ENCODE measurements at places on chromosomes 7 and 10.

DNA sequence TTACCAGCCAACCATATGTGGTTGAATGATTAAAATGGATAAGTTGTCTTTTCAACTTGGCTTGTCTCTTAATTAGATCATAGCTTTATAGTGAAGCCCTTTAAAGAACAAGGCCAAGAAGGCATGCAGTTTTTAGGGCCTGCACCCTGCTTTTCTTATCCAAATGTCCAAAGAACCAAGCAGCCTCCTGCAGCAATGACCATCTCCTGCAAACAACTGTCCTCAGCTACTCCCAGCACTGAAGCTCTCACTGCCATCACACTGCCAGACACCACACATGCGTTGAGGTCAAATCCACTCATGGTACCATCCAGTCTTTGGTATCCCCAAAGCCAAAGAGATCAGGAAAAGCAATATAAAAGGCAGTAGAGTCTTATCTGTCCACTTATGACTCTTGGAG lies 210.3 kb downstream of the ACTR3B start:
- DNase-seq: no peak

GRCh38 chr10:22712956-22713852 lies 1.2 kb downstream of the PIP4K2A start:
- peak; percentile 29 for DNase-seq

- no peak for DNase-seq
Observed at GRCh38 chr7:74464931-74465886, 11.5 kb downstream of the GTF2IRD1 start.

DNA sequence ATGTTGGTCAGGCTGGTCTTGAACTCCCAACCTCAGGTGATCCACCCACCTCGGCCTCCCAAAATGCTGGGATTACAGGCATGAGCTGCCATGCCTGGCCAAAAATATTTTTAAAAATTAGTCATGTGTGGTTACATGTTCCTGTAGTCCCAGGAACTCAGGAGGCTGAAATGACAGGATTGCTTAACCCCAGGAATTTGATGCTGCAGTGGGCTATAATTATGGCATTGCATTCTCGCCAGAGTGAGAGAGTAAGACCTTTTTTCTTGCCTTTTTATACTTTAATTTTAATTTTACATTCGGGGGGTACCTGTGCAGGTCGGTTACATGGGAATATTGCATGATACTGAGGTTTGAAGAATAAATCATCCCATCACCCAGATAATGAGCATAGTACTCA lies 86.6 kb upstream of the ZNF92 start:
- DNase-seq: no peak

GRCh38 chr10:11328264-11329061 lies 283.0 kb downstream of the USP6NL start:
- no peak for DNase-seq

DNA sequence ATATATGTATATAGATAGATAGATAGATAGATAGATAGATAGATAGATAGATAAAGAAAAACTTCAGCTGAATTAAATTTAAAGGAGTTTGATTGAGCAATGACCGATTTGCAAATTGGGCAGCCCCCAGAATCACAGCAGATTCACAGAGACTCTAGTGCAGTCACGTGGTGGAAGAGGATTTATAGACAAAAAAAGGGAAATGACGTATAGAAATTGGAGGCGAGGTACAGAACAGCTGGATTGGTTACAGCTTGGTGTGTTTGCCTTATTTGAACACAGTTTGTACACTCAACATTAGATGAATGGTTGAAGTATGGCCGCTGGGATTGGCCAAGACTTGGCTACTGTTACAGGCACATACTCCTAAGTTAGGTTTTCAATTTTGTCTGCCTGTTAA lies 8.2 kb upstream of the PODXL start:
- no peak for DNase-seq

DNA sequence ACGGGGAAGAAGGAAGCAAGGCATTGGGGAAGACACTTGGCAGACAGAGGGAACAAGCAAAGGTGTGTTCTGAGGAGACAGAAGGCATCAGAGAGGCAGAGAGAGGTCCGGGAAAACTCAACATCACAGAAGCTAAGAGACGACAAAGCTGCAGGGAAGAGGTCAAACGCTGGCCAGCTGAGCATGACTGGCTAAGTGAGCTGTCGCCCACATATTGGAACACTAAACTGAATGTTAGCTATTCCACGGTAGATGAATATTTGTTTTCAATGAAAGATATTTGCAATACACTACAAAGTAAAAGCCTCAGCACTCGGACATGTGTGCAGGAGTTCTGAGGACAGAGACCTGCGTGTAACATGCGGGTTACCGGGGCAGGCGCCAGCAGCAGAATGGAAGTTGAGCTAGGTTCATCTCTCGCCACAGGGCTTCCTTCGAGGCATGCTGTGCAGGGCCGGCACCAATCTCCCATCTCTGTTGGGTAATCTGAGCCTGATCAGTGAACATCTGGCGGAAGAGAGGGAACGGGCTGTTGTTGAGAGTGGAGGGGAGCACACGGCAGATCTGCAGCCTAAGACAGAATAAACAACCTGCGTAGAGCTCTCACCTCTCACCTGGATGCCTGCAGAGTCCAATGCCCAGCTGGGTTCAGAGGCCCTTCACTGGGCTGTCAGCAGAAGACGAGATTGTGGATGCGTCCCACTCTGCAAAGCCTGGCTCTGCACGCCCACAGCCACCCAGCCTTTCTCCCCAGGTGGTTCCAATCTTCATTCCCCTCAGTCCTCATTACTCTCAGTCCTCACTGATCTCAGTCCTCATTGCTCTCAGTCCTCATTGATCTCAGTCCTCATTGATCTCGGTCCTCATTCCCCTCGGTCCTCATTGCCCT lies 35.9 kb downstream of the INSIG1 start:
- DNase-seq: no peak

DNA sequence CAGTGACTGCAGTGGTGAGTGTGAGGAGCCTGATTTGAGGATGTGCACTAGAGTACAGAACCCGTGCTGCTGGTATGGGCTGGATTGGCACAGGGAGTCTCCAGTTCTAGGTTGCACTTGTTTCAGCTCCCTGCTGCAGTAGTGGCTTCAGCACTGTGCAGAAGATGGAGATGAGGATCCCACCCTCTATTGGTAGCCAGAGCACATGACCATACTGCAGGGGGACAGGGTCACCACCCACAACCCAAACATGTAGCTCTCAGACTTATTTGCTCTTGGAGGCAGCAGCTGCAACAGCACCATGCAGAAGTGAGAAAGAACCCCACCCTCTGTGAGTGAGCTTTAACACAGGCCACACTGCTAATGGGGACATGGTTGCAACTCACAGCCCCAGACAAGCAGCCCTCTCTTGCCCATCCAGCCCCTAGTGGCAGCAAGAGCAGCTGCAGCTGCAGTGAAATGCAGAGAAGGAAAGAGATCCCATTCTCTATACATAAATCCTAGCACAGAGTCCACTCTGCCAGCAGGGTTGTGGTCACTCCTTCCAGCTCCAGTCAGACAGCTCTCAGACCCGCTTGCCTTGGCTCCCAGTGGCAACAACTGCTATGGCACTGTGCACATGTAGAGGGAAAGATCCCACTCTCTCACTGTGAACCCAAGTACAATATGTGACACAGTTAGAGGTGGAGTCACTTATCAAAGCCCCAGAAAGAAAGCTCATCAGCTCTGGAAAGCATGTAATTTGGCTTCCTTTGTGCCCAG lies 51.4 kb upstream of the SCIN start:
- DNase-seq: no peak

DNA sequence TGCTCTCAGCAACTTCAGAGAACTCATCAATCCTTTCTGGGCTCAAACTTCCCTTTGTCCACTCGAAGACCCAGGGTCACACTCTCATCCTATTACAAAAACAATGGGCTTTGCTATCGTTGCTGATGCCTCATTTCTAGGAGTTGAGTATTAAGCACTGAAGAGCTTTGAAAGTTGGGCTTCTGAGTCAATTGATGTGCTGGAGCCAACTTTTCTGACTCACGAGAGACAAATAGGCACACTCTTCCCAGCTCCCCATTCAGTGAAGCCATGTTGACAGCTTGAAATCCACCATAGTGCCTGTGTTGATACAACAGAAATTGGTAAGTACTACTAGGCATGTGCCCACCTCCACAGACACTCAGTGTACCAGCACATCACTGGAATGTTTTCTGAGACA lies 97.5 kb upstream of the PRSS58 start:
- DNase-seq: no peak

DNA sequence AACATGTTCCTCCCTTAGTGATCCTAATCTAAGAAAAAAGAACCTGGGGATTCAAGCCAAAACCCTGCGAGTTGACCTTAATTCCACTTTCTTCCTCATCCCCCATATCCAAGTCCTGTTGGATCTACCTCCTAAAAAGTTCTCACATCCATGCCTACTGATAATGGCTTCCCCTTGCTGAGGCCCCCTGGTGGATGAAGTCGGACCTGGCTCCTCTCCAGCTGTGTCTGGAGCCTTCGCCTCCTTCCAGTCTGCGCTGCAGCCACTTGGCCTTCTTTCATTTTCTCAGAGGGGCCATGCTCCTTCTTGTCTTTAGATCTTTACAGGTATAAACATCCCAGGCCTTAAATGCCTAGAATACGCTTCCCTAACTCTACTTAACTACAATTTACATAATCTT lies 8.1 kb downstream of the PDE1C start:
- DNase-seq: no peak

- DNase-seq: no peak
Observed at GRCh38 chr10:7789390-7789789, 1.4 kb downstream of the ATP5F1C start.

DNA sequence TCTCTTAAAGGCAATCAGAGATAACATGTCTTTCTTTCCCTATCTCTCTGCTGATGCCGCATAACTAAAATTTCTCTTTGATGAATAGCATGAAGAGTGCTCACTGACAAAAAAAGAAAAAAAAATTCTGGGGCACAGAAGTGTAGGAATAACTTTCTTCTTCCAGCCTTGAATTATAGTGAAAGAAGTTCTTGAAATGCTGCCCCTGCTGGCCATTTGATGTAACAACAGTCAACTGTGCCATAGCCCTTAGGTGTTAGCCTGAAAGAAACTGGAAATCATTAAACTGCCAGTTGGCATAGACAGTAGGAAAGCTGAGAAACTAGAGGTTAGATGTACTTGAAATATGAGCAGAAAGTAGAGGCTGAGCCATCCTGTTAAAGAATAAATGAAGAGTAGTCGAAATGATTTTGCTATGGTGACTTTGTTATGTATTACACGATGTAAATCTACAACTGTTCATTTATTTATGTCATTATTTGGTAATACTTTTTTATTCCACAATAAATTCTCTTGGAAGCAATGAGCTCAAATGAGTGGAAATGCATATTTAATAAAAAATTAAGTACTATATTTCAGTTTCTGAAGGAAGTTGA lies 48.3 kb upstream of the FAM171A1 start:
- DNase-seq: peak; percentile 7

- DNase-seq: no peak
Observed at GRCh38 chr7:101154693-101155102, 422 bp downstream of the AP1S1 start.

- DNase-seq: no peak
Observed at GRCh38 chr10:44316922-44317215, 68.0 kb downstream of the CXCL12 start.

DNA sequence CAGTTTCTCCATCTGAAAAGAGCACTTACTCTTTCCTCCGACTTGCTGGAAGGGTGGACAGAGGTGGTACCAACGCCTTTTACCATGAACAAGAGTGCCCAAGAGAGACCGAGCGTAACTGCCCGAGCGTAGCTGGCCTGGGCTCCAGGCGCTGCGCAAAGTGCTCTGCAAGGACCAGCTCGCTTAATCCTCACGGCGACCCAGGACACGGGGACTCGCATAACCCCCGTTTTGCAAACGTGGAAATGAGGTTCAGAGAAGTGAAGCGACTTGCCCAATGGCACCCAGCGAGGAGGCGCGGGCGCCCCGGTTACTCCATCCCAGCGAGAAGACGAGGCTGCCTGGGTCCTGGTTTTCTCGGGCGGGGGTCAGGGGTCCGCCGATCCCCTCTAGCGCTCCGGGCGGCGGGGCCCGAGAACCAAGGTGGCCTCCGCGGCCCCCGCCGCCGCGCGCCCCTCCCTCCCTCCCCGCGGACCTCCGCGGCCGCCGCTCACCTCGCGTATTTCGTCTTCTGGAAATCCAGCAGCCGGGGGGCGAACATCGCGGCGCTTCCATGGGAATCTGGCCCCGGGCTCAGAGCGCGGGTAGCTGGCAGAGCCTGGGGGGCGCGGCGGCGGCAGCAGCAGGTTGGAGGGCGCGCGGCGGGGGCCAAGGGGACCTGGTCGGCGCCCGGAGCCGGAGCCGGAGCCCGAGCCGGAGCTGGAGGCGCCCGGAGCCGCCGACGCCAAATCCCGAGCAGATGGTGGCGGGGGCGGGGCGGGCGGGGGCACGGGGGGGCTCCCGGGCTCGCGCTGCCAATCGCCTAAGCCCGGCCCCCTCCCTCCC lies at the start of gene MMD2:
MMD2 (minus strand) TSS at position 711 of the 825 bp plus-strand sequence; CDS start at position 541, 170 bp downstream.
- DNase-seq: no peak

DNA sequence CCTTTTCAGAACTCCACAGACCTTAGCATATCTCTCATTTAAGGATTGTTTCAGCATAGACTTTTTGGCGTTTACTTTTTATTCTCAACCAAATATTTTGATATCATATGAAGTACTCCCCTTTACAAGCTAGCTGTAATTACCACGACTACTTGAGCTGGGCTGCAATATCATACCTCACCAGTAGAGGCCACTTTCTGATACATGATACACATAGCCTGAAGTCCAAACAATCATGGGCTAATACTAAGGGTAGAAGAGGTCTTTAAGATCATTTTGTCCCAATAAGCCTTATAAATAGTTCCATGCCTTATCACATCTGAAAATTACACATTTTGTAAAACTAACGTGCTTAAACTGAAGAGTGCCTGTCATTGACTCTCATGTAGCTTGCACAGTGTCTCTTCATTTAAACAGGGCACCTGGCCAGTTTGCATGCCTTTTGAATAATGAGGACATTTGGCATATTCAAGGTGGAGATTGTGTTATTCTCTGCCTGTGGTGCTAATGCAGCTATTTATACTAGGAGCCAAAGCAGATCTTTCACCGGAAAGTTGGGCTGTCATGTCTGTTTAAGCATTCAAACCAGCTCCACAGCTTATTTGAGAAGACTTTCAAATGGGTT lies 403.7 kb upstream of the ZMIZ1 start:
- DNase-seq: no peak

GRCh38 chr10:76024460-76025123 lies 593.2 kb downstream of the LRMDA start:
- DNase-seq: no peak

Measured in stimulated activated CD4-positive, alpha-beta T cell treated with anti-CD3 and anti-CD28 coated beads, Interleukin-4, amount 100 ng/mL, for 48 hours (primary cell).